ENCODE measurements at places on chromosomes 6 and 20.

DNA sequence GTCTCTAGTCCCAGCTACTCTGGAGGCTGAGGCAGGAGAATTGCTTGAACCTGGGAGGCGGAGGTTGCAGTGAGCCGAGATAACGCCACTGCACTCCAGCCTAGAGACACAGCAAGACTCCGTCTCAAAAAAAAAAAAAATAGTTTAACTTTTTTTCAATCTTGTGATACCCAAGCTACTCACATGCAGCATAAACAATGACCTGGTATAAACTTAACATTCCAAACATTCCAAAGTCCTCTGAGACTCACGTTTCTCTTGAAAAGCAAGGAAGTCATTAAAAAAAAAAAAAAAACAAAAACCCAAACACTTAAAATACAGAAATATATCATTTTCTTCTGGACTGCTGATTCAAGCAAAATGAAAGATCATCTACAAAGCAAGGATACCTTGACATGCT, 14.3 kb downstream of the CRNKL1 start:
- no peak for DNase-seq

- no peak for DNase-seq
These were observed 13.2 kb upstream of the SFT2D1 start for GRCh38 chr6:166355552-166355951.

DNA sequence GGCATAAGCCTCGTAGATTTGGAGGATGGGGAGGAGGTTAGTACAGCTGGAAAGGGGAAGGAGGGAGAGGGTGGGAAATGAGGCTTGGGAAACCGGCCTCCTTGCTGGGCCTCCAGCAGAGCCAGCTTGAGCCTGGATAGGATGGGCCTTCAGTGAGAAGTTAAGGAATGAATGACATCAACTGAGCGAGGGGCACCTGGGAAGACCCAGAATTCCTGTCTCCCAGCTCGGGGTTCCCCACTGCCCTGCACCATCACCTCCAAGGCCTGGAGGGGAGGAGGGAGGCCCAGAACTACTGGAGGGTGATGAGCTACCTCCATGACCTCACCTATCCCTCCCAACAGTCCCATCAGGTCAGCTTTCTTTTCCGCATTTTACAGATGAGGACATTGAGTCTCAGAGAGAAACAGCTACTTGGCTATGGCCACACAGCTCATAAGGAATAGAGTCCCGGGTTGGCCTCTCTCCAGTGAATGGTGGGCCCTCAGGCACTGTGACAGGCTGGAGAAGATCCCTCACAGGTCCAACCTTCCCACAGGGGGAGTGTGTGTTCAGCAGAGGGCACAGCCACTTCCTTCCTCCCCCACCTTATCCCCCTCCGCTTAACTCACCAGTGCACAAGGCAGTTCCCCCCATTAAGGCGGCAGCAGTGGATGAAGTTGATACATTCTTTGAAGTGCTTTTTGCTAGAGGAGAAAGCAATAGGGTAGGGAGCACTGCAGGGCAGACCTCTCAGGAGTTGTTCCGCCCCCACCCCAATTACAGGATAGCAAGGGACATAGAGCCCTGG, 6.8 kb downstream of the DUSP15 start:
- no peak for DNase-seq

DNA sequence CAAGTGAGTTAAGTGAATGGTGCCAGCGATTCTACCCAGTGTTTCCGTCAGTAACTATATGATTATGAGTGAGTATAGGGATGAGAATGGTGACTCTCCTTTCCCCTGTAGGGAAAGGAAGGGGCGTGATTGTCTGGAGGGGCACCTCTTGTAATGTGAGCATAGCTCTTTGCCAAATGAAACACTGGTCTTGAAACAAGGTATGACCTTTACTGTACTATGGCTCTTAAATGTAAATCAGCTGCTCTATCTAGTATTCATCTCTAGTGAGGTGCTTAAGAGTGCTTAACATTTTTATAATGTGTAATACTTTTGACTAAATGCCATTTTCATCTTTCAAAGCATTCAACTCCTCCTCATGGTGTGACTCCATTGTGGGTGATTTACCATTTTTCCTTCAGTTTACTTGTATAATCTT, 11.0 kb downstream of the PANK2 start:
- DNase-seq, result no peak

DNA sequence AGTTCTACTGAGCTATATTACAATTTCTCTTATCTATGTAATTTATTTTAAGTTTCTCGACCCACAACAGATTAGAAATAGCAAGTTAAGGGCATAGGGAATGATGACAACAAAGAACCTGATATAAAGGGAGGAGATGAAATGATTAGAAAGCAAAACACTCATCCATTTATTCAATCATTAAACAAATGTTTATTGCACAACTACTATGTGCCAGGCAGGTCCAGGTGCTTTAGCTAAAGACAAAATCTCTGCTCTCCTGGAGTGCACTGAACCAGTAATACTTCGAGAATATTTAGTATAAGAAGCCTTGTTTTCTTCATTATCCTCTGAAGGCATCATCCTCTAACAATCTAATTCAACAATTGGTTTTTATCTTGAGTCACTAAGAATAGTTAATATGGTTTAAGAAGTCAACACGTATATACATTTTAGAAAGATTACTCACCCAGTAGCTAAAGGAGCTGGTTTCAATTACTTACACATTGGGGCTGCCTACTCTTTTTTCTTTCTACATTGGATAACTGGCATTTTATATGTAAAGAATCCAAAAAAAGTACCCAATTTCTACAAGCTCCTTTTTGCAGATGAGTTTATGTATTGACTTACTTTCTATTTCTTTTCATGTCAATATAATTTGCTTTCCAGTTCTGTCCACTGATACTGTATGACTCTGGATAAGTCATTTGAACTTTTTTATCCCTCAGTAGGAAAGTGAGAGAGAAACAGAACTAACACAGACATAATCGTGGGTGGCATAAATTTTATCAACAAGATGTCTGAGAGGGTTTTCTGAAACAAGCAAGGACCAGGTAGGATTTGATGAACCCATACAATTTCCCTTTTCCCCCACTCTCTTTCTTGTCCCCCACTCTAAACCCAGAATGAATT, 312.6 kb downstream of the CLIC5 start:
- no peak for DNase-seq

DNA sequence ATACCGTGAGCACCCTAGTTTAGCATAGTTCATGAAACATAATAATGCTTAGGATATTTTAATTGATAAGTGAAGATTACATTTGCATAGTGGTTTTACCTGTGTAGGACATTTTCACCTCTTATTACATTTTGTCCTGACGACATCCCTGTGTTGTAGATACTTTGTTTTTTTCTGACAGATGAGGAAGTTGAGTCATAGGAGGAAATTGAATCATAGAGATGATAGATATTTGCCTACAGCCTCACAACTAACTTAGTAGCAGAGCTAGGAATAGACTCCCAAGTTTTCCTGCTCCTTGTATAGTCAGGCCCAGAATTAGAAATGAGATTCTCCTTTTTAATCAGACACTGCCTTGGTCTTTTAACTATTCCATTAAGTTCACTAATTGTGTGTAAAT, 100.5 kb upstream of the SUPT3H start:
- DNase-seq, result no peak

- no peak for DNase-seq
These were observed 6.6 kb downstream of the ARHGAP40 start for GRCh38 chr20:38608188-38608587.

- DNase-seq, result no peak
These were observed 35.5 kb upstream of the ZNF133 start for GRCh38 chr20:18252597-18253451.

- DNase-seq, result no peak
These were observed 34.2 kb downstream of the PKIG start for GRCh38 chr20:44616604-44616964.

GRCh38 chr6:144989319-144990107, 704.4 kb downstream of the UTRN start:
- DNase-seq, result no peak

- no peak for DNase-seq
These were observed 25.8 kb upstream of the RTF2 start for GRCh38 chr20:56442389-56443365.

DNA sequence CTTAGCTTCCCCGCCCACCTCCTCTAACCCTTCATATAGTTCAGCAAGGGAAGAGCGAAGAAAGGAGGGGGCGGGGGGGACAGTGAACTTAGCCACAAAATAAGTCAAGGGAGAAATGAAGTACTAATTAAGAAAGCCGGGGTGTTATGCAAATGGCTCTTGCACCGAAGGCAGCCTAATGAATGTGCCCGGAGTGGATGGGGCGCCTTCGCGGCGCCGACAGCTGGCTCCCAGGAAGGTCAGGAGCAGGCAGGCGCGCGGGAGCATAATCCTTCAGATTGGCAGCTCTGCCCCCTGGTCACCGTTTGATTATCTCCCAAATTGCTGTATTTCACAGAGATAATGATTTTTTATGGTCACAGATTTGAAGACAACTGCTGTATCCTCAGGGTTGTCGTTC, 395.1 kb downstream of the TFAP2B start:
- DNase-seq, result no peak

DNA sequence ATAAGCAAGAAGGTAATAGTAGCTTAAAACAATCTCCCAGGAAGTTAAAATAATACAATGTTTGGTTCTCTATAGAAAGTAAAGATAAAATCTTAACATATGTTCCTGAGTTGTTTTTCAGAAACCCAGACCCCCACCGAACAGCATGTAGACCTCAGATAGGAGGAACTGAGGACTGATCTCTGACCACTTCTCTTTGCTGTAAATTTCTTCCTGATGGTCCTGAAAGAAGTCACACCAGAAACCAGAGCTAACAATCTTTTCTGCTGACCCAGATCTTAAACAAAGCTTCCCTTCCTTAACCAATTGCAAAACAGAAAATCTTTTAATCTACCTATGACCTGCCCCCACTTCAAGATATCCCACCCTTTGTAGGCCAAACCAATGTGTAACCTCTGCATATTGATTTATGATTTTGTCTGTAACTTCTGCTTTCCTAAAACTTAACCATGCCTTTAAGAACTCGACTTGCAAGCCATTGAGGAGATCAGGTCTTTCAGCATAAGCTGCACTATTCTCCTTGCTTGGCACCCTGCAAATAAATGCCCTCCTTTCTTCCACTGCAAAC, 21.9 kb upstream of the BEND6 start:
- no peak for DNase-seq

GRCh38 chr20:13355941-13356486, 134.9 kb downstream of the ISM1 start:
- DNase-seq, result no peak

DNA sequence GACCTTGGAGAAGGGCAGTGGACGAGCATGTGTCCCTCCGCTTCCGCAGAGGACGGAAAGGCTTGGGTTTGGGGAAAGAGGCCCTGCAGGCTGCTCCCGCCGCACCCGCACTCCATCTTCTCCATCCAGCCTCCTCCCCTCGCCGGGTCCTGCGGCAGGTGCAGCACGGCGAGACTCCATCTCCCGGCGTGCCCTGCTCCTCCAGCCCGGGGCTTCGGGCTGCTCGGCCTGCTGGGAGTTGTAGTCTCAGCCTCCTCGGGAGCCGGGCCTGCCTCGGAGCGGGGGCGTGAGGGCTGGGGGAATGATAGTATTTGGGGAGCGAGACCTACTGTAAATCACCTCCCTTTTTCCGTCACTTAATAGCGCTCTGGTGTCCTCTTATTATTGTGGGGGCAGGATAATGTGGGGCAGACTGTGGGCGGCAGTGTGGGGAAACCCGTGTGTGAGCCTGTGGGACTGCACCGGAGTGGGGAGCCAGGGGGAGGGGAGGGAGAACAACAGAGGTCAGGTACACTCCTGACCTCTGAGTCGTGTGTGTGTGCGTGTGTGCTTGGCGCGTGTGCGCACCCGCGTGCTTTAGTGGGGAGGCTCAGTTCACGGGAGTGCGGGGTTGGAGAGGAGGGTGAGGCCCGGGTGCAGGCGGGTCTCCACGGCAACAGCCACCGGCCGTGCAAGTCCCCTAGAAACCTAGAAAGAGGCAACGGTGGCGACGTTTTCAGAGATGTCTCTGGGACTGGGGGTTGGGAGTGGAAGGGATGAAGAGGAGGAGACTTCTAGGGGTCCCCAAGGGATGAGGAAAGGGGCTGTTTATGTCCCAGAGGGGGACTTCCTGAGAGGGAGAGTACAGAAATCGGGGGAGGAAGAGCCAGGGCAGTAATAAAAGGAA, 4.1 kb downstream of the TTBK1 start:
- DNase-seq, result peak; percentile 52

DNA sequence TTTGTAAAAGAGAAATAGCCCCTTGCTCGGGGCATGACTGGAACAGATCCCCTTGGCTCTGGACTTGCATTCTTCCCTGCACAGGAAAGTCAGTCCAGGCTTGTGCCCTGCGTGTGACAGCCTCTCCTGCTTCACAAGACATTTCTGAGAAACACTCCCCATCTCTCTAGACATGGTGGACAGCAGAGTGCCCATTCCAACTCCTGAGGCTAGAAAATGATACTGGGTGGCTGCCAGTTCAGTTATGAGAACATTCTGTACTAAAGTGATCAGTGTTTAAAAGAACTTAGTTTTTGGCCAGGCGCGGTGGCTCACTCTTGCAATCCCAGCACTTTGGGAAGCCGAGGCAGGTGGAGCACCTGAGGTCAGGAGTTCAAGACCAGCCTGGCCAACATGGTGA, 41.3 kb downstream of the TGM3 start:
- DNase-seq, result no peak

GRCh38 chr20:50200482-50201104, 10.0 kb downstream of the CEBPB start:
- DNase-seq, result no peak

GRCh38 chr6:119463081-119463626, 113.6 kb upstream of the MAN1A1 start:
- DNase-seq, result no peak

GRCh38 chr6:8060346-8060745, 3.8 kb downstream of the BLOC1S5 start:
- no peak for DNase-seq

DNA sequence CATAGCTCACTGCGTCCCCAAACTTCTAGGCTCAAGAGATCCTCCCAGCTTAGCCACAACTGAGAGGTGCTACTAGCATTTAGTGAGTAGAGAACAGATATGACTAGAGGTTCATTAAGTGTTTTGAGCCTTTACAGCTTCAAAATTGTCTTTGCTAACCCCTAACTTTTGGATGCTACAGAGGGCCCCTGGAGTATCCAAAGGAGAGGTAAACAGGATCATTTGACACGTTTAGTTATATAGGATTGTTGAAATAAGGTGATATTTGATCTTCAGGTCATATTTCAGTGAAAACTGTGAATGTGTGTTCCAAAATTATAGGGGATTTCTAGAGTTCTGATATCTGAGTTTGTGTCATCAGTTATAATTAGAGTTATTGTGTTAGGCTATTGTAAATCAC, 19.2 kb upstream of the HFE start:
- DNase-seq, result no peak

DNA sequence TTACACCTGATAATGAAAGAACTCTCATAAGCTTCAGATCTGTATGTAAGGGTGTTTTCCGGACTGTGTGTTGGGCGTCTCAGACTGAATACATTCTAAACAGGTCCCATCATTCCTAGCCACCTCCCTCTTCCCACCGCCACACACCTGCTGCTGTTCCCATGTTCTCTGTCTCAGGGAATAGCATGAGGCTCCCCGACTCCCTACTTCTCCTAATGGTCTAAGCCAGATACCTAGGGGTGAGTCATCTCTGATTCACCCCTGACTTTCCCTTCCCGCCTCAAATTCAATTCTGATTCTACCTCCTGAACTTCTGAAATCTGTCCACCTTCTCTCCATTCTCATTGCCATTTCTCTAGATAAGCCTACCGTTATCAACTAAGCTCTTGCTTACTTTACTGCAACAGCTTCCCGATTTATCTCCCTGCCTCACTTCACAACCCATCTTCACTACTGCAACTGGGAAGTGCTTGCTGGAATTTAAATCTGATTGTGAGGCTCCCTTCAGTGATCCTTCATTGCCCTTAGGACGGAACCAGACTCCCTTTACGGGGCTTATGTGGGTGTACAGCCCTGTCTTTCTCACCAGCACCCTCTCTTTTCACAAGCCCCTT, 1.6 kb downstream of the TMEM14A start:
- DNase-seq, result no peak

Data from stimulated activated CD4-positive, alpha-beta T cell treated with anti-CD3 and anti-CD28 coated beads, Interleukin-15, amount 100 ng/mL, for 1 hour (primary cell).